ENCODE measurements at places on chromosomes 3 and 15.

DNA sequence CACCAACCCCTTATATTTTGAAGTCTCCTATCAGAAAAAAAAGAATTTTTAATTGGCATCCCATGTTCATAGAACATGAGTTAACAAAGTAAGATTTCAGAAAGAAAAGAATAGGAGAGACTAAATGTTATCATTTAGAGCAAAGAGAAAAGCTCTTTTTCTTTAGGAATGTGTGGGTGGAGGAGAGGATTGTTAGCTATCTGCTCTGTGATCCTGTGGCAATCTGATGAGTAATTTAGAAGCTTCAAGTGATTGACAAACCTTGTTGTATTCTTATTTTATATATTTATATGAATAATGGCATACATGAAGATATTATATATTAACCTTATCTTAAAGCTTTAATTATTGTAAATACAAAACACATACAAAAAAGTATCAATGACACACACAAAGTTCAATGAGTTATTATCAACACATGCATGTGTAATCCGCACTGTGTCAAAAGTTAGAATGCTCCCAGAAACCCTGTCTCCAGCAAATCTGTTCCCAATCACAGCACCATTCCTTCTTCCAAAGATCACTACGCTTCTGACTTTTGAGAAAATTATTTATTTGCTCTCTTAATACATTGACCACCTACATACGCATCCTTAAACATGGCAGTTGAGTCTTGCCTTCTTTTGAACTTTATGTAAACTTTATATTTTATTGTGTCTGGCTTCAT is 907.4 kb downstream of the MCTP2 start:
- H3K27me3 ChIP-seq: no peaks in the 10 kb centered on the region
- H3K36me3 ChIP-seq: no peaks in the 10 kb centered on the region
- H3K27ac ChIP-seq: no peak overlapping the region
- H3K4me3 ChIP-seq: no peak overlapping the region
- no peak for DNase-seq
- H3K4me1 ChIP-seq: no peaks in the 10 kb centered on the region

DNA sequence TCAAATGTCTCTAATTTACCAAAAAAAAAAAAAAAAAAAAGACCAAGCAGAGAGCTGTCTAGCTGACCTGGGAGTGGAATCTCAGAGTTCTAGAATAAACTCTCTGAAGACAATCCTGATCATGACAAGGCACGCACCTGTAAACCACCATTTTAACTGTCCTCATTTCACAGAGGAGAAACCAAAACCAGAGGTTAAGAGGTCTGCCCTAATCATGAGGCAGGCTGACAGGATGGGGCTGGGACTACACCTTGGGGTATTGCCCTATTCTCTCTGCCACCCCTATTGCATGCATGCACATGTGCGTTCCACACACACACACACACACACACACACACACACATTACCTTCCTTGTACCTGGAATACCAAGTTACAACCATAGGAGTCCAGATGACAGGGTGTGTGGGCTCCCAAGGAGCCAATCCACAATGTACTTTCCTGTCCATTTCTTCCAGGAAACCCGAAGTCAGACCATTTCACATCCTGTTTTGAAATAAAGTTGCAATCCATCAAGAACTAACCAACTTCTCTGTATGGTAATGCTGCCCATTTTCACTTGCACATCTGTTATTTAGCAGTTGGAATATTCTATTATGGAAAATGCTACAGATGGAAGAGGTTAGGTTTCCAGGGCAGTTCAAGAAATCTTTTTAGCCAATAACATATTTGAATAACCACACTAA is 34.6 kb downstream of the HSPBAP1 start:
- no peaks in the 10 kb centered on the region for H3K4me1 ChIP-seq
- peaks cover 27% of the 10 kb centered on the region for H3K36me3 ChIP-seq
- H3K27ac ChIP-seq: peak overlapping the region; percentile 31
- no peaks in the 10 kb centered on the region for H3K27me3 ChIP-seq
- H3K4me3 ChIP-seq: no peak overlapping the region

DNA sequence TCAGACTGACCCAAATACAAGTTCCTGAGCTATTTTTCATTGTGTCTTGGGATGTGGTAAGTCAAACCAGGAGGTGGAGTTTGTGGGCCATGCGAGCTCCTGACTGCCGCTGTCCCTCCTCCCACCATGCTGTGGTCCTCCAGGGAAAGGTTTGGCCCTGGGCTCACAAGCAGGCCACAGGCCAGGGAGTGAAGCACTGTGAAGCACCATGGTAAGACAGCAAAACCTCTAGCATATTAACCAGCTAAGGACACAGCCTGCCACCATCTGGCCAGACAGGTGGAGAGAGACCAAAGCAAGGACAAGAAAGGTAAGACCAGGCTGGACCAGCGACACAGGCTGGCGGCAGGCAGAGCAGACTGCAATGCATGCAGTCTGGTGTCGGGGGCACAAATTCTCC is 15.3 kb downstream of the RAB43 start:
- DNase-seq: no peak
- no peak overlapping the region for H3K27ac ChIP-seq
- no peak overlapping the region for H3K4me3 ChIP-seq
- H3K4me1 ChIP-seq: peaks cover 13% of the 10 kb centered on the region

DNA sequence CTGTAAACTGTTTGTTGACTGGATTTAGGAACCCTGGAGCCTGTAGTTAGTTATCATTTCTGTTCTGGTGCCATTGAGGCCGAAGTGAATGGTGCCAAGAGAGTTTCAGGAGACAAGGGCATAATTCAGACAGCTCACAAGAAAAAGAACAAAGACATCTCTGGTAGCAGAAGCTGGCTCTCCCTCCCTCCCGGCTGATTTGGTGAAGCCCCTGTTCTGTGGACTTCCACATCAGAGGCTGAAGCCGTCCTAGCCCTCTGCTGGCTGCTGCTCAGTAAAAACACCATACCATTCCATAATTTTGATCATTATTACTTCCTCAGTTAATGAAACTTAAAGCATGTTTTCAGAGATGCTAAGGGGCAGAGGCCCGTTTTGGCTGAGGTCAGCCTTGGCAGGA is 381.2 kb upstream of the WNT5A start:
- H3K4me1 ChIP-seq: no peaks in the 10 kb centered on the region
- H3K27me3 ChIP-seq: no peaks in the 10 kb centered on the region
- no peak overlapping the region for H3K27ac ChIP-seq
- DNase-seq: no peak
- no peaks in the 10 kb centered on the region for H3K36me3 ChIP-seq
- no peak overlapping the region for H3K4me3 ChIP-seq

- DNase-seq: no peak
- peak overlapping the region; percentile 58 for H3K4me3 ChIP-seq
- H3K4me1 ChIP-seq: peaks cover 42% of the 10 kb centered on the region
- H3K27ac ChIP-seq: peak overlapping the region; percentile 99
- peaks cover 11% of the 10 kb centered on the region for H3K36me3 ChIP-seq
These were observed 56.4 kb upstream of the PHLDB2 start for GRCh38 chr3:111802700-111803099.

GRCh38 chr15:91284758-91285466 is 184.9 kb downstream of the SV2B start:
- no peak overlapping the region for H3K27ac ChIP-seq
- H3K36me3 ChIP-seq: peaks cover 6% of the 10 kb centered on the region
- peaks cover 25% of the 10 kb centered on the region for H3K27me3 ChIP-seq
- no peak for DNase-seq
- no peaks in the 10 kb centered on the region for H3K4me1 ChIP-seq

- H3K4me1 ChIP-seq: no peaks in the 10 kb centered on the region
- no peak overlapping the region for H3K27ac ChIP-seq
- peaks cover 22% of the 10 kb centered on the region for H3K27me3 ChIP-seq
- no peak overlapping the region for H3K4me3 ChIP-seq
These were observed 157.9 kb downstream of the CHL1 start for GRCh38 chr3:354432-354831.

DNA sequence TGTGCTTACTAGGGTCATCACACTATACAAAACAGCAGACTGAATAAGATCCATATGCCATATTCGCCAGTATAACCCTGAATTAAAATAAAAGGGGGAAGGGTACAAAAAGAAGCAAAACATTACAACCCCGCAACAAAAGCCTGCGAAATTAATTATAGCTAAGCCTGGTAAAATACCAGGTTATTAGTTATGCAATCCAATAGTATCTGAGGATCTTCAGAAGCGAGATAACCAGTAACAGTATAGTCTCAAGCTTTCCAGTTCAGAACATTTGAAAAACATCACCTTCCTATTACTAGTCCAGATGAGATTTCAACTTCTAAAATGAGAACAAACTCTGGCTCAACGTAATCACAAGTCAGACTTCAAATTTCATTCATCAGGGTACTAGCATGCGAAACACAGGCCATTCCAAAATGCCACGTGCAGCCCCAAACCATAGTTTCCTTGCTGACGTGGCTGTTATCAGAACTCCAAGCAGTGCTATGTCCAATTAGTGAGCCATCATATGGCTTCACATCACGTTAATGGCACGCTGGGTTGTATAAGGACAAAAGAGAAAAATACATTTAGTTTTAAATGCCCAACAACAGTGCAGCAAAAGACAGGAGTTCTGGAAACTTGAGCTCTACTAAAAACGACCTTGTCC is 1.1 kb downstream of the SSR3 start:
- peaks cover 38% of the 10 kb centered on the region for H3K36me3 ChIP-seq
- H3K27ac ChIP-seq: peak overlapping the region; percentile 92
- no peaks in the 10 kb centered on the region for H3K27me3 ChIP-seq

- no peaks in the 10 kb centered on the region for H3K36me3 ChIP-seq
- no peaks in the 10 kb centered on the region for H3K4me1 ChIP-seq
- no peak for DNase-seq
These were observed 33.3 kb downstream of the FMN1 start for GRCh38 chr15:33161209-33161608.

GRCh38 chr3:67691926-67692325 is 37.5 kb upstream of the SUCLG2 start:
- DNase-seq: no peak
- H3K36me3 ChIP-seq: peaks cover 5% of the 10 kb centered on the region
- no peaks in the 10 kb centered on the region for H3K4me1 ChIP-seq

GRCh38 chr3:30462721-30463470 is 143.5 kb upstream of the TGFBR2 start:
- no peaks in the 10 kb centered on the region for H3K27me3 ChIP-seq
- no peaks in the 10 kb centered on the region for H3K36me3 ChIP-seq
- DNase-seq: no peak
- H3K27ac ChIP-seq: no peak overlapping the region
- no peak overlapping the region for H3K4me3 ChIP-seq
- H3K4me1 ChIP-seq: no peaks in the 10 kb centered on the region

DNA sequence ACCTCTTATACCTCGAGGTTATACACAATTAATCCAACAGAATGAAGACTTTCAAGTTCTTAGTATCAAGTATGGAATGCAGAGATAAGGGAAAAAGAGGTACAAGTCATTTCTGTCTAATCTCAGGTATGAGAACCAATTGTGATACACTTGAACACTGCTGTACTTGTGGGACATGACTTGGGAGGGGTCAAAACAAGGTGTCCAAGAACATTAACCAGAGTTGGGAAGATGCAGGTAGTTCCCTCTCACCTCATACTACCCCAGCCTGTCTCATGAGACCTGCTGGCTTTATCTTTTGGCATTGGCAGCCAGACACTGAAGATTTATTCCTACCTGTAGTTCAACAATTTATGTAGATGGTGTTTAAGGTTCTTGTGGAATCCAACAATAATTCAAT is 209.7 kb downstream of the NR1D2 start:
- H3K27ac ChIP-seq: no peak overlapping the region
- H3K27me3 ChIP-seq: no peaks in the 10 kb centered on the region
- DNase-seq: no peak
- H3K36me3 ChIP-seq: no peaks in the 10 kb centered on the region
- H3K4me1 ChIP-seq: peaks cover 16% of the 10 kb centered on the region

GRCh38 chr3:50341996-50342650 is 1.5 kb upstream of the RASSF1 start:
- H3K27me3 ChIP-seq: no peaks in the 10 kb centered on the region
- H3K36me3 ChIP-seq: no peaks in the 10 kb centered on the region
- no peak overlapping the region for H3K27ac ChIP-seq
- H3K4me3 ChIP-seq: no peak overlapping the region
- H3K4me1 ChIP-seq: peaks cover 18% of the 10 kb centered on the region

Measured in MCF 10A (cell line).